ENCODE measurements at places on chromosomes 3 and 15.
A peak's percentile ranks its signal among the peaks of the same experiment; 100 is the strongest.

DNA sequence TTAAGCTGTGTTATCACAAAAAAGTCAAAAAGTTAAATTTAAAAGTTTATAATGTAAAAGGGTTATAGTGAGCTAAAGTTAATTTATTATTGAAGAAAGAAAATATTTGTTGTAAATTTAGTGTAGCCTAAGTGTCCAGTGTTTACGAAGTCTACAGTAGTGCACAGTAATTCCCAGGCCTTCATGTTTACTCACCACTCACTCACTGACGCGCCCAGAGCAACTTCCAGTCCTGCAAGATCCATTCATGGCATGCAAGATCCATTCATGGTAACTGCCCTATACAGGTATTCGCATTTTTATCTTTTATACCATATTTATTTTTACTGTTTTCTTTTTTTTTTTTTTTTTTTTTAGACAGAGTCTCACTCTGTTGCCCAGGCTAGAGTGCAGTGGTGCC lies 69.5 kb downstream of the TPRA1 start:
- DNase-seq, result no peak

DNA sequence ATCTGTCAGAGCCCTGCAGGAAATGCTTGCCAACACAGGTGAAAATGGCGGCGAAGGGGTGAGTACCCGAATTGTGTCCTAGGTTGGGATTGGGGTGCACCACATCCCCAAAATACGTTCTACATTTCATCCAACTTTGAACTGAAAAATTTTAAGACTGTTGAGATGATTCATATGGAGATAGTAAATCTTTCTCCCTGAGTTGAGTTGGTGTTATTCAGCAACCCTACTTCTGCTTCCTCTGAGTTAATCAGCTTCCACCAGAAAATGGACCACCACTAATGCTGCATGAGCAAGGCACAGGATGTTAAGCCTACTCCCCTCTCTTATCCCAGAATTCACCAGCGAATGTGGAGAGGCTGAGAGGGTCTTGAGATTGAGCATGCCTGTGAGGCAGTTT lies 192.9 kb downstream of the RYR3 start:
- DNase-seq, result no peak

DNA sequence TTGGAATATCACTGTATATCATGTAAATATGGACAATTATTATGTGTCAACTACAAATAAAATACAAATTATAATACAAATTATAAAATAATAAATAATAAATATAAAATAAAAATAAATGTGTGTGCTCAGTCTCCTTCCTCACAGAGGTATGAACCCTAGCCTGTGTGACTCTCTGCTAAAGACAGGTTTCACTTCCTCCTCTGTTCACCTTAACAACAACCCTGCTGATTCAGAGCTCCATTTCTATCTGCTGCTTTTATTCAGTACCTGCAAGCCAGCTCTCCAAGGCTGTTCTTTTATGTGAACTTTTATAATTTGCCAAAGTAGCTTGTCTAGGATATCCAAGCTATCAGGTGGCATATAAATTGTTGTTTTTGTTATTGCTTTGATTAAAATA lies 610.7 kb upstream of the GRM7 start:
- no peak for DNase-seq

- no peak for DNase-seq
Measured at GRCh38 chr3:101133652-101134051, 140.4 kb upstream of the ABI3BP start.

- no peak for DNase-seq
Measured at GRCh38 chr3:188926741-188927511, 244.8 kb upstream of the TPRG1 start.

GRCh38 chr15:80798911-80799310 lies 19.7 kb downstream of the CEMIP start:
- no peak for DNase-seq

GRCh38 chr15:57340682-57341259 lies 35.5 kb upstream of the CGNL1 start:
- DNase-seq, result peak; percentile 9

- no peak for DNase-seq
Measured at GRCh38 chr15:92112180-92112579, 258.7 kb downstream of the SLCO3A1 start.

GRCh38 chr3:126448136-126448892 lies 27.4 kb downstream of the ZXDC start:
- DNase-seq, result no peak

- DNase-seq, result no peak
Measured at GRCh38 chr3:99523431-99524127, 114.8 kb upstream of the COL8A1 start.

DNA sequence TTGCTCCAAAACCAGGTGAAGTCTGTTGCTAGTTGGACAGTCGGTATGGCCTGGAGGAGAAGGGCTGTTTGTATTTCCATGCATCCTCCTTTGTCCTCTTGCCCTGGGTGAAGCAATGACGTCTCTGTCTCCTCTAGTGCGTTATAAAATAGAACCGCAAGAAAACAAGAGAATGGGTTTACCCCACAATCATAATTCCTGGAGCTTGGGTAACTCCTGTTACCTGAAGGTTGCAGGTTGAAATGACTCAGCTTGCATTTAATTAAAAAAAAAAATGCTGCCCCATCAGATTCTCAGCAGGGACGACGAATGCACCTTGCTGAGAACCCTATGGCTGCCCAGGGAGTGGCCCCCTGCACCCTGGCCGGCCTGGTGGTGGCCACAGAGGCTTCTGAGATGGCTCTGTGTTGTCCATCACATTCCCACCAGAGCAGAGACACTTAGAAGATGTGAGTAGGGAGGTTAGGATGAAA lies 228.2 kb upstream of the BHLHE40 start:
- no peak for DNase-seq

DNA sequence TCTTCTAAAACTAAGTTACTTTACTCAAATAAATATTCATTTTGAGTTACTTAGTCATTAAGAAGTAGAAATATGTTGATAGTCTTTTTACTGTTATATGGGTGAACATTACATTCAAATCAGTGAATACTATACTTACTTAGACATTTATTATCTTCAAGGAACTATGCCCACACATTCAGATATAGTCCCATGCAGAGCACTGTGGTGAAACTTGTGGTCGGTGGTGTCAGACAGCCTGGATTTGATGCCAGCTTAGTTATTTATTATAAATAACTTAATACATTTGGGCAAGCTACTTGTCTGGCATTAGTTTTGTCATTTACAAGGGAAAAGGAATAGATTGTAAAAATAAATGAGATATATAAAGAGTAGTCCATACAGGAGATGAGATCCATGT lies 149.5 kb downstream of the RAP2B start:
- no peak for DNase-seq

- DNase-seq, result no peak
Measured at GRCh38 chr3:116087426-116087825, 357.9 kb downstream of the LSAMP start.

GRCh38 chr3:133375403-133375745 lies 24.5 kb upstream of the BFSP2 start:
- no peak for DNase-seq

GRCh38 chr3:112769286-112769978 lies 77.2 kb downstream of the CD200R1L start:
- no peak for DNase-seq

DNA sequence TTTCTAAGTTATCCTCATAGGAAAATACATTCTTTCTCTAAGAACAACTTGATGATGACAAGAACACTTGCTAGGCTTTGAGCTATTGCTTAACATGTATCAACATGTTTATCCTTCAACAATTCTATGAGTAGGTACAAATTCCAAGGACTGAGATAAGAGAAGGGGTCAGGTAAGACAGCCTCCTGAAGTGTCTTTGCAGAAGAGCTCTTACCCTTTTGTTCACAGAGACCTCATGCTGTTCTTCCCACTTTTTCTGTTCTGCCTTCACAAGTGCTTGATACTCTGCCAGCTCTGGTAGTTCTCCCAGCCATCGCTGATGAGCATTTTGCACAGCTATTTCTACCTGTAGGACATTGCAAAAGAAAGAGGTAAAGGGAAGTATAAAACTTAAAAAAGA lies 50.9 kb downstream of the CEP152 start:
- DNase-seq, result no peak

DNA sequence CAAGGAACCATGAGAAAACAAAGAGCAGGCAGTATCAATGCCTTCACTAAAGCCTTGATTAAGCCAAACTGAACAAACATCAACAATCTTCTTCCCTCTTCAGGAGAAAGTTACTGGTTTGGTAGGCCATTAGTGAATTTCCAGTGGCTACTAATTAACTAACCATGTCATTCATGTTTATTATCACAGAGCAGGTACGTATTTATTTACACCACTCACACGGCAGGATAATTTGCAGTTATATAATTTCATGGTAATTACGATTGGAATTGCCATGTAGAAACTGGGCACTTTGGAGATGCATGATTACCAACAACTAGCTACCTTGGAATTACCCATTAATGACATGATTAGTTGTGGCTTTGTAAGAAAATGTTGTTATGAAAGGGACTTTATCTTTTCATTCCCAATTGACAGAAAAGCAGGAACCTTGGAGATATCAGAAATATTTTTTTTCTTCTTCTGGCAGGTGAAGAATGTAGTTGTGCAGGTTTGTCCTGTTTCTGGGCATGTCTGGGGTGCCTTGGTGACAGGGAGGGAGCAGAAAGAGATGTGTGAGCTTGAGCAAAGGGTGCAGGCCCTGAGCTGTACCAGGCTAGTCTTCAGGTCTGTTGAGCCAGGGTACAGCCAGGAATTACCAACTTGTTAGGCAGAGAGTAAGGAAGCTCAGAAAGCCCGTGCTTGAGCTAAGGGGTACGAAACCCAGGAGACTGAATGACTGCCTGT lies 310.7 kb downstream of the RORA start:
- no peak for DNase-seq

- no peak for DNase-seq
Measured at GRCh38 chr15:40743485-40743901, 11.6 kb downstream of the RMDN3 start.

- no peak for DNase-seq
Measured at GRCh38 chr3:128547368-128547987, 54.5 kb upstream of the GATA2 start.

- DNase-seq, result no peak
Measured at GRCh38 chr3:137509354-137510045, 254.6 kb upstream of the SOX14 start.

GRCh38 chr3:46236294-46237054 lies 5.8 kb upstream of the CCR3 start:
- DNase-seq, result peak; percentile 6

DNA sequence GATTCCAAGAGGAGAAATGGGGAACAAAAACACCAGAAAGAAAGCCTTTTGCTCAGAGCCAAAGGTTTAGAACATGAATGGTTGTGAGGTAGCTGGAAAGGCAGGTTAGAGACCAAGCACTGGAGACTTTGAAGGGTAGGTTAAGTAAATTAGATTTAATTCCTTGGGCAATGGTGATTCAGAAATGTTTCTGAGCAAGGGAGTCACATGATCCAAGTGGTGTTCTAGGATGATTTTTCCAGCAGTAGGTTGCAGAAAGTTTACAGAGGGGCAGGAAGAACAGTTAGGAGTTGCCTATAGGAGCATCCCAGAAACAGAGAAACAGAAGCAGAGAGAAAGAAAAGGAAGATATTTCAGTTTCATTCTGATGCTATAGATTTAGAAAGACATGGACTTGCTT lies 139.8 kb downstream of the WDR76 start:
- DNase-seq, result no peak

GRCh38 chr15:84982301-84982920 lies 755 bp downstream of the PDE8A start:
- peak; percentile 48 for DNase-seq

DNA sequence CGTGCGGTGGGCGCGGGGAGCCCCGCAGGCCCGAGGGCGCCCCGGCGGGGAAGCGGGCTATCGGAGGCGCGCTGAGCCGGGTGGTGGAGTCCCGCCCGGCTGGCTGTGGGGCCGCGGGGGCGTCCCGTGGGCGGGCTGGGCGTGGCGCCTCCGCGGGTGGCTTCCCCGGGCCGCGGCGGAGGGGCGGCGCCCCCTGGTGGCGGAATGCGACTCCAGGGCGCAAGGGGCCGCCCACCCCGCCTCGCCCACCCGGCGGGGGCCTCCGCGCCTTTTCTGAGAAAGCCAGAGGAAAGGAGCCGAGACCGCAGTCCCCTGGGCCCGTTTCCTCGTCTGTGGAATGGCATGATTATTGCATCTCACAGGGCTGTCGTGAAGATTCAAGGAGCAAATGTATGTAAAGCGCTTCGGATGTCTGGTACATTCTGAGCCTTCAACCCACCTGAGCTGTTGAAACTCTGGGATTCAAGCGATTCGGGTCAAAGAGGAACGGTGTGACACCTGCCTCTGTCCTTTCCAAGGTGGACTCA lies 31.9 kb upstream of the RAB6B start:
- peak; percentile 68 for DNase-seq

DNA sequence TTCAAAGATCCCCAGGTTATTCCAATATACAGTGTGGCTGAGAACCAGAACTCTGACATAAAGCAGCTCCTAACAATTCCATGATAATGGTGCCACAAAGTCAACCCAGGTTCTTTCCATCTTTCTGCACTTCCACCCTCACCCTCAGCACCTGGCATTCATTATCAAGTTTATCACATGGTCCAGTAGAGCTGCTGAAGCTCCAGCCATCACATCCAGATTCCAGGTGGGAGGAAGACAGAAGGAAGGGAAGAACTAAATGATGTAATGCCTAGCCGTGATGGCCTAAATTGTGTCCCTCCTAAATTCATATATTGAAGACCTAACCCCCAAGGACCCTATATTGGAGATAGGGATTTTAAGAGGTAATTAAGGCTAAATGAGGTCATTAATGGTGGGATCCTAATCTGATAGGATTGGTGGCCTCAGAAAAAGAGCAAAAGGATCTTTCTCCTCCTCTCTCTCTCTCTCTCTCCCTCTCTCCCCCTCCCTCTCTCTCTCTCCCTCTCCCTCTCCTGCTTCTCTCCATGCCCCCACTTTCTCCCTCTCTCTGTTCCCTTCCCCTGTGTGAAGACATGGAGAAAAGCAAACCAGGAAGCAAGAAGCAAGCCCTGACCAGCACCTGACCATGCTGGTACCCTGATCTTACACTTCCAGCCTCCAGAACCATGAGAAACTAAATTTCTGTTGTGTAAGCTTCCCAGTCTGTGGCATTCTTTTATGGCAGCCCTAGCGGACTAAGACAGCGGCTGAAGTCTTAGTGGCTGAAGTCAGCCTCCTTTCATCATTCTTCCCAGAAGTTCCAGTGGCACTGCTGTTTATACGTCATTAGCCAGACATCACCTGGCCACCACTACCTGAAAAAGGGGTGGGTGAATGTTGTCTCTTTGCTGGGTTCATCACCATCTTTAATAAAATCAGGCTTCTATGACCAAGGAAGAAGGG lies 369.7 kb upstream of the PROK2 start:
- DNase-seq, result no peak

- peak; percentile 63 for DNase-seq
Measured at GRCh38 chr15:33226559-33227181, 32.2 kb upstream of the FMN1 start.

DNA sequence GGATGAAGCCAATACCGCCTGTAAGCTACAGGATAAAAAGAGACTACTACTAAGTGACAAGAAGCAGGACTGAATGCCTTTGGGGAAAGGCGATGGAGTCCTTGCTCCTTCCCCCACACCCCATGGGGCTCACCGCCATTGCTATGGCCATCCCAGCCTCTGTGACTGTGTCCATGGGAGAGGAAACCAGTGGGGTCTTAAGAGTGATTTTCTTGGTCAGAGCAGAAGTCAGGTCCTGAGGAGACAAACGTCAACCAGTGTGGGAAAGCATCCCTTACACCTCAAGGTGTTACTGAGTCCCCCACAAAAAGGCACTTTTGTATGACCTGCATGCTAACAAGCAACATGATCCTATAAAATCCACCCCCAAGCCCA lies 913 bp downstream of the IMPDH2 start:
- no peak for DNase-seq

Measured in CD4-positive, alpha-beta T cell treated with Interferon gamma for 1 hour (primary cell).